Naive thymus-derived CD8-positive, alpha-beta T cell (primary cell): ENCODE measurements at places on chromosomes 12 and 14. TPM values are rescaled to one million over a fixed set of nuclear protein-coding genes. Genes with fewer than 3 reads are reported as not detected.

The HHIPL1 gene
- not detected for polyA plus RNA-seq

The INHBE gene
- 0.16 TPM for polyA plus RNA-seq

The ACOT6 gene
- polyA plus RNA-seq = not detected

The GPR68 gene
- polyA plus RNA-seq = 0.15 TPM

The ZFHX2 gene
- polyA plus RNA-seq = 0.23 TPM
